ENCODE measurements at places on chromosomes 5 and 9.
A peak's percentile ranks its signal among the peaks of the same experiment; 100 is the strongest.

- DNase-seq, result peak; percentile 79
Observed at GRCh38 chr5:172293054-172293744, 9.6 kb upstream of the UBTD2 start.

DNA sequence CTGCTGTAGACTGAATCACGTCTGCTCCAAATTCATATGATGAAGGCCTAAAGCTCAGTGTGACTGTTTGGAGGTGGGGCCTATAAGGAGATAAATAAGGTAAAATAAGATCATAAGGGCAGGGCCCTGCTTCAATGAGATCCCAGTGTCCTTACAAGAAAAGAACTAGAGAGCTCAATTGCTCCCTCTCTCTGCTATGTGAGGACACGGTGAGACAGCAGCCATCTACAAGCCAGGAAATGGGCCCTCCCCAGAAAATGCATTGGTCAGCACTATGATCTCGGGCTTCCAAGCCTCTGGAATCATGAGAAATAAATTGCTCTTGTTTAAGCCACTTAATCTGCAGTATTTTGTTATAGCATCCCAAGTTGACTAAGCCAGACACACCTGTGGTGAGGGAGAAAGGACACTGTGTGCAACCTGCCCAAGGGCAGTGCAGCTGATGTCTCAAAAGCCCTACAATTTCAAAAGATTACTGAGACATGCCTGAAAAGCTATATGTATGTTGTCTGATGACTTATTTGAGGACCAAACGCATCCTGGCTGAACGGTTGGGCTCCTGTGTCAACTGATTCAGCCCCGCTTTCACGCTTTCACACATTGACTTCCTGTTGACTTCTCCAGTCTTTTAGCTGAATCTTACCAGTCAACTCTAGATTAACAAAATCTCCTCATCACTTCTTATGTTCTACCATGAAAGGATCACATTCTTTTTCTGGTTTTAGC, 13.2 kb downstream of the GZMK start:
- DNase-seq, result peak; percentile 67

GRCh38 chr9:68871236-68871635, 142.7 kb downstream of the PRKACG start:
- DNase-seq, result no peak

GRCh38 chr5:118701791-118702190, 286.6 kb downstream of the DTWD2 start:
- no peak for DNase-seq

- no peak for DNase-seq
Observed at GRCh38 chr5:85476617-85477016, 1091.9 kb upstream of the EDIL3 start.

GRCh38 chr9:104936291-104936690, 8.3 kb upstream of the ABCA1 start:
- DNase-seq, result no peak

DNA sequence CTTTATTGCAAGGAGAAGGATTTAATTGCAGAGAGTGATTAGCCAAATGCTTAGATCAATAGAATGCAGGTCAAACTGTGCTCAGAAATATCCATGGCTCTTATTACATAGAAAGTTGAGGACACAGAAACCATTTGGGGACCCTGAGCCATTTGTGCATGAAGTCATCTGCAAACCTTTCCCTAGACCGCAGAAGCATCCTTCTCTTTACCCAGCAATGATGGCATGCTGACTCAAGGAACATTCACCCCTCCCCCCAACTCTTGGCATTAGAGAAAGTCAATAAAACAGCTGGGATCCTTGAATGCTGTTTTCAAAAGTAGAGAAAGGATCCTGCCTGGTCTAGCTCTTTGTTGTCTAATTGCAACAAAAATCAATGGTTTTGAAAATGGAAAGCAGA, 73.5 kb downstream of the PPP2R2B start:
- no peak for DNase-seq

GRCh38 chr5:137960819-137961218, 71.6 kb downstream of the PKD2L2 start:
- no peak for DNase-seq

DNA sequence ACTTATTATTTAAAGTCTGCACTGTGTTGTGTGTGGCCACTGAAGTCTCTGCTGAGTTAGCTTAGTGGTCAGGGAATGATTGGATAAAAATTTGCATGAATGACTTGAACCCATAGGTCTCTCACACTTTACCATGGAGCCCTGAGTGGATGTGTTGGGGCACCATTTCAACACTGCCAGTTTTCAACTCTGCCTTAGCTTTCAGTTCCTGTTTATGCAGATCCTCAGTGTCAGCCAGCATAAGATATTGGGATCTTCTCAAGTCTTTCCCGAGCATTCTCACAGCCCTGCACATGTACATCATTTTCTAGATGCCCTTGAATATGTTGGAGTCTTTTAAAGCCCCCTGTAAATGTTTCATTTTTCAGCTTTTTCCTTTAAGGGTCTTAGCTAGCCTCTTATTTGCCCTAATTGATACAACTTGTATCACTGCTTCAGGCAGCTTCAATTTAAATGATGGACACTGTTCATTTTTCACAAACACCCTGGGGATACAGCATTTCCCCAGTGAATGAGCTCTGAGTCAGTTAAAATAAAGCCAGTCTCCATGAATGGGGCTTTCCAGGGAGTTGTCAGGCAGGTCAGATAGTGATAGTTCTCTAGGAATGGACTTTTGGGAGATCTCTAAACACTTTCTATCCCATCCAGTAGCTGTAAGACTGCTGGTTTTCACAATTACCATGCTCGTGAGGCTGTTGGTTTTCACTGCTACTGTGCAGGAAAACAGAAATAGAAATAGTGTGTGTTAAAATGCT, 211.9 kb upstream of the PAPPA start:
- DNase-seq, result no peak

- DNase-seq, result no peak
Observed at GRCh38 chr5:137609127-137609526, 110.0 kb upstream of the SPOCK1 start.

DNA sequence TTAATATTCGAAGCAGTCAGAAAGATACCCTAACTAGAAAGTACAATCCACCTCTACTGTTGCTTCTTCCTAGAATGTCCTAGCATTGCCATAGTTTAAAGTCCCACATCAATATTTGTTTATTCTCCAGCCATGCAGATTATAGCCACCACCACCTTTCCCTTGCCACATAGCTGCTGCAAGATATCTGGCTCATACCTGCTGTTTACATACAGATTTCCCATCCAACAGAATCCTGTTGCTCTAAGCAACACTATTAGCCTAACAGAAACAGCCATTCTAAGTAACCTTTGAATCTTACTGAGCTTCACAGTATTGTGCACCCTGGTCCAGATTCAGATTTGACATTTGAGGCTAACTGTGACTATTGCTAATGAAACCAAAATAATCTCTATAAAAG, 45.6 kb downstream of the GNAQ start:
- no peak for DNase-seq

GRCh38 chr5:79235261-79235633, 684 bp upstream of the JMY start:
- peak; percentile 23 for DNase-seq

DNA sequence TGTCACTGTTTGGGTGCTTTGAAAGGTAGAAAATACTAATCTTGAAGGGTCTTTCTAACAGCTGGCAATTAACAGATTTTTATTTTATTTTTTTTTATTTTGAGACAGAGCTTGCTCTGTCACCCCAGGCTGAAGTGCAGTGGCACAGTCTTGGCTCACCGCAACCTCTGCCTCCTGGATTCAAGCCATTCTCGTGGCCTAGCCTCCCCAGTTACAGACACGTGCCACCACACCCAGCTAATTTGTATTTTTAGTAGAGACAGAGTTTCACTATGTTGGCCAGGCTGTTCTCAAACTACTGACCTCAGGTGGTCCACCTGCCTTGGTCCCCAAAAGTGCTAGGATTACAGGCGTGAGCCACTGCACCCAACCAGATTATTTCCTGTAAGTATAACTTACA, 12.8 kb upstream of the APC start:
- no peak for DNase-seq

GRCh38 chr5:83035373-83036100, 41.7 kb downstream of the TMEM167A start:
- no peak for DNase-seq

GRCh38 chr9:118162716-118163115, 458.5 kb downstream of the TLR4 start:
- DNase-seq, result no peak

DNA sequence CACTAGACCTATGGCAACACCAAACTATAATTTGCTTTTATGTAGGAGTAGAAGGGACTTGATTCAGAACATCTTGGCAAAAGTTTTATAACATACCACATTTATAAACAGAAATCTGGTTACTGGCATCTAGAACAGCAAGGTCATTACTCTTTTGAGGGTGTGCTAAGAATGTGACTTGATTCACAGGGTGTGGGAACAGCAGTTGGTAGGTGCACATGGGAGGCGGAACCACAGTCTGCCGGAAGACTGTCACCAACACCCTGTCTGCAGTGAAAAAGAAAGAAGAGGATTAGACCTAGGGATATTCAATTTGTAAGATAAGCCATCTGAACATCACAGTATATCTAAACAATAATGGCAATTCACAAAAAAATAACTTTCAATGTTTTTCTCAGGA, 23.0 kb downstream of the ELP1 start:
- no peak for DNase-seq

- DNase-seq, result no peak
Observed at GRCh38 chr5:148540647-148541046, 113.7 kb downstream of the HTR4 start.

DNA sequence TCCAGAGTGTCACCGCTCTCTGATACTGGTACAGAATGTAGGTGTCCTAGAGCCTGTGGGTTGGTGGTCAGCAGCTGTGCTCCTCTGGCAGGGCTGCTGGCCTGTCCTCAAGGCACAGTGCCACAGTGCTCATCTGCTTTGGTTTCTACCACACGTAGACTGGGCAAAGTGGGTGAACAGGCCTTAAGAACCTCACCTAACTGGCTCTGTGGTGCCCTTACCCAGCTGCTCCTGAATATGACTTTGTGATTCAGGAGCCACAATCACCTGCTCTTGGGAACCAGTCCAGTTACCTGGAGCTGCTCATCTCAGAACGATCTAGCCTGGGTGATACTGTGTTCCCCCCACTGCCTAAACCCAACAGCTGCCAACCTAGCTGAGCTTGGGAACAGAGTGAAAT, 6.4 kb downstream of the NOP16 start:
- DNase-seq, result no peak

GRCh38 chr5:17024686-17025180, 88.6 kb upstream of the MYO10 start:
- DNase-seq, result no peak

GRCh38 chr9:36174731-36175130, 5.5 kb downstream of the CCIN start:
- no peak for DNase-seq

DNA sequence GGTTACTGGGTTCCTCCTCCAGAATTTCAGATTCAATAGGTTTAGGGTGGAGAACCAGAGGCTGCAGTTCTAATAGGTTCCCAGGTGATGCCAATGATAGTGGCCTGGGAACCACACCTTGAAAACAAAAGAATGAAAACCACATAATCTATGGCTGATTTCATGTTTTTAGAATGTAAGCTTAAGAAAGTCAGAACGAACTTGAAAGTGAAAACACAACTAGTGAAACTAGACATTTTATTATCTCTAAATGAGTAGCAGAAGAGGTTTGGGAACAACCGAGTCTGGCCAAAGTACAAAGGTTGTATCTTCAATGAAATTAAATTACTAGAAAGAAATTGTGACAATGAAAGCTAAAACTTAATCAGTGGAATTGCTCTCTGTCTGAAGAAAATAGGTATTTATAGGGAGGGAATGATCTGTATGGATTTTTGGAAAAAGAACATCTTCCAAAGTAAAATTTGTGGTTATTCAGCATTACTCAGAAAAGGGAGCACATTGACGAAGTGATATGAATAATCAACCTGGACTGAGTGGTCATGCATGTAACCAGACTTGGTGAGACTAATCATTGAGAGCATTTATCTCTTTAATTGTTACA, 24.9 kb upstream of the CEP120 start:
- no peak for DNase-seq

DNA sequence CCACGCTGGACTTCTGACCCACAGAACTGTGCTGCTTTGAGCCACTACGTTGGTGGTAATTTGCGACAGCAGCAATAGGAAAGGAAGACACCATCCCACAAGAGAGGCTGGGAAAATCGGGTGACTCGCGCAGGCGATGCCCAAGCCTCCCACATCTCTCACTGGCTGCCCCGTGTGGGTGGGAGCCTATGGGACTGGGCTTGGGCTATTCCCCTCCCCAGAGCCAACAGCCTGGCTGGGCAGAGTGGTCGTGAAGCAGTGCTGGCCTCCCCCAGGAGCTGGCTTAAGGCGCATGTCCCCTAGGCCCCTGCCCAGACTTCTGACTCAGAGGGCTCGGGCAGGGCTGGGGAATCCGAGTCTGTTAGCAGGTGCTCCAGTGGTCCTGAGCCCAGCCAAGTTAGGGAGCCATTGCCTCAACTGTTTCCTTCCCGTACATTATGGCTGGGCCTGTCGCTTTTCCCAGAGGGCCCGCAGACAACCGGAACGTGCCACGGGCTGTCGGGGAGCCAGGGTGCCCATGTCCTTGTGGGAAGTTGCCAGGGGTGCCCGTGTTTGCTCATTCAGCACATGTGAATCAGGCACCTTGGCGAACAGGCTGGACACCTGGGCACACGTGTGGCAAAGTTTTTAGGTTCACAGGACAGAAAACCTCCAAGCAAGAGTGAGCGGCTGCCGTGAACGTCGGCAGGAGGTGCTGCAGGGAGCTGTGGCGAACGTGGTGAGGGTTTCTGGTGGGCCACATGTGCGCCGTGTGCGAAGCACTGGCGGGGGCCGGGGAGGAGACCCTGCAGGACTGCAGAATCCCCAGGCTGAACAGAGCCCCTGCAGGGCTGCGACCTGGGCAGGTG, 7.0 kb upstream of the RASGEF1C start:
- no peak for DNase-seq

DNA sequence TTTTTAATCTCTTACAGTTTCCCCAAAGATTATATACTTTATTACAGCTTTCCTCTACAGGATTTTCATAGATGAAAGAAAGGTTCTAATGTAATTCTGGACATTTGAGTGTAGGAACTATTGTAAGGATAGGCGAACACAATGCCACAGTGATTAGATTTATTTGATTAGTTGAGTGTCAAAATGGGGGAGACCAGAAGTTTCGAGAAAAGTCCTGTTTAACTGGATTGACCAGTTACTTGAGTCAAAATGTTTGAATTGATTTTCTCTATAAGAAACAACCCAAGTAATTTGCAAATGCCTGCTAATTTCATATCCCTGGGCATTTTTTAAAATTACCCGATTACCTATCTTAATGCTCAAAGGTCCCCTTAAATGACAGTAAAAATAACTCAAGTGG, 50.6 kb downstream of the SMARCA2 start:
- no peak for DNase-seq

DNA sequence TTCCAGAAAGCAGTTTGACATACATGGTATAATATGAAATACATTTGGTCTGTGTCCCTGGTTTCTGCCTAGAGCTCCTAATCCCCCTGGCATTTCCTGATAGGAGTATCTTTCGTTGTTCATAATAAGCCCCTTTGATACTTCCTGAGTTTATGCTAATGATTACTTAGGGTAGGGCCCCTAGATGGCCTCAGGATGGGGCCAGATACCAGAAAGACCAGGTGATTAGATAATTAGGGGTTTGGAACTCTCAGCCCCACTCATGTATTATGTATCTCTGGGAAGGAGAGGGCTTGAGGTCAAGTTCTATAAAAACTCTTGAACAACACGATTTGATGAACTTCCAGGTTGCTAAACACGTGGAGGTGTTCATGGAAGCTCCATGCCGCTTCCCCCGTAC, 163.3 kb upstream of the ZNF608 start:
- no peak for DNase-seq

GRCh38 chr5:139881143-139881733, 85.6 kb downstream of the PSD2 start:
- DNase-seq, result no peak

GRCh38 chr9:79985264-79985663, 413.5 kb downstream of the TLE4 start:
- DNase-seq, result no peak
